ENCODE measurements at places on chromosomes 2 and 18. TPM values are rescaled to one million over a fixed set of nuclear protein-coding genes. Genes with fewer than 3 reads are reported as not detected.

TMEM198 gene
- 5.9 TPM for total RNA-seq

NEU2 gene
- not detected for total RNA-seq

DIPK1C gene
- total RNA-seq: not detected

IFIH1 gene
- 3.0 TPM for total RNA-seq

CCDC138 gene
- total RNA-seq: 11.3 TPM

CNRIP1 gene
- total RNA-seq: 28.5 TPM

GPR75 gene
- not detected for total RNA-seq

AMER3 gene
- total RNA-seq: not detected

GRCh38 chr18:79251021-79251420, 144.7 kb upstream of the NFATC1 start:
- no peak for DNase-seq

GRCh38 chr2:29747786-29748470, 173.5 kb downstream of the ALK start:
- peak; percentile 83 for DNase-seq

DNA sequence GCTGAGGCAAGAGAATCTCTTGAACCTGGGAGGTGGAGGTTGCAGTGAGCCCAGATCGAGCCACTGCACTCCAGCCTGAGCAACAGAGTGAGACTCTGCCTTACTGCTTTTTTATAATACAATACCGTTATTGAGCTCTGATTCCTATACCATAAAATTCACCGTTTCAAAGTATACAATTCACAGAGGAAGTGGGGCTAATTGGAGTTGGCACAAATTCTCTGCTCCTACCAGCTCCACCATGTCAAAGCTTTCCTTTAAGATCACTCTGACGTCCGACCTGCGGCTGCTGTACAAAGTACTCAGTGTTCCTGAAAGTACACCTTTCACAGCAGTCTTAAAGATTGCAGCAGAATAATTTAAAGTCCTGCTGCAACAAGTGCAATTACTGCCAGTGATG, 29.6 kb upstream of the CYBRD1 start:
- no peak for DNase-seq

DNA sequence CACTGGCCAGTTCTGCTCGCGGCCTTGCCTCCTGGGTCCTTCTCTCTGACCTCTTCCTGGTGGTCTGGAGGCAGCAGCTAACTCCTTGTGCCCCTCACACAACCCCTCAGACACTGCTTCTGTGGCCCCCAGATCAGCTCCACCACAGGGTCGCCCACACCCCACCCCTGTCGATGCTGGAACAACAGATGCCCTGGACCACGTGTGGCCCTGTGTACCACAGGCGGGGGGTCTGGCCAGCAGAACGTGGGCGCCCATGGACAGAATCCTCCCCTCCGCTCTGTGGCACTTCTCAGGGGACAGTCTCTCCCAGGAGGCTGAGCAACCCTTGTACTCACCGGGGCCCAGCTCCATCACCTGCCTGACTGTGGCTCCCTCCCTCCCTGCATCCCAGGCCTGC, 245.6 kb downstream of the NDUFA10 start:
- DNase-seq: no peak

- DNase-seq: no peak
Observed at GRCh38 chr2:27931361-27931950, 40.9 kb downstream of the BABAM2 start.

GRCh38 chr18:46283895-46284295, 179.7 kb downstream of the HAUS1 start:
- no peak for DNase-seq

- no peak for DNase-seq
Observed at GRCh38 chr2:33141476-33141875, 194.7 kb downstream of the LTBP1 start.

- no peak for DNase-seq
Observed at GRCh38 chr2:109528811-109529501, 84.8 kb downstream of the SEPTIN10 start.

DNA sequence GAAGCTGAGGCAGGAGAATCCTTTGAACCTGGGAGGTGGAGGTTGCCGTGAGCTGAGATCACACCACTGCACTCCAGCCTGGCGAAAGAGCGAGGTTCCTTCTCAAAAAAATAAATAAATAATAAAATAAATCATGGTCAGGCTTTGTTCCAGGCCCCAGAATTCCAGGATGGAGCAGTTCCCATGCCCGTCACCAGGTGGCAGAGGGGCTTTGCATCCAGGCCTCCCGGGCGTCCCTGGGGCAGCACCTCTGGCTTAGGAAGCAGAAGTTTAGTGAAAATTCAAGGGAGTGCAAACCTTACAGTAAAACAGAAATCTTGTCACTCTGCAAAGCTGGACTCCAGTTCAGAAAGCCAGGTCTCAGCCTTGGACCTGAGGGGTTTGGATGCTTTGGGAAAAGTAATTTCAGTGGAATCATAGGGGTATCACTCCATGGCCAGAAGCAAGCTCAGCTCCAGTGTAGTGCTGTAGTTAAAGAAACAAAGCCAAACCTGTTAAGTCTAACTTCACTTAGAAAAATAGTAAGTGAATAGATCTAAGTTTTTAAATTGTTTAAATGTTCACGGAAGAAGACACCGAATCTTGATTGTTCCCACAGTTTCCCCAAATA, 512.7 kb downstream of the CMPK2 start:
- peak; percentile 59 for DNase-seq
